ENCODE measurements at places on chromosomes 2 and 18.

GRCh38 chr2:201950606-201951005, 83.0 kb upstream of the FZD7 start:
- DNase-seq = no peak

DNA sequence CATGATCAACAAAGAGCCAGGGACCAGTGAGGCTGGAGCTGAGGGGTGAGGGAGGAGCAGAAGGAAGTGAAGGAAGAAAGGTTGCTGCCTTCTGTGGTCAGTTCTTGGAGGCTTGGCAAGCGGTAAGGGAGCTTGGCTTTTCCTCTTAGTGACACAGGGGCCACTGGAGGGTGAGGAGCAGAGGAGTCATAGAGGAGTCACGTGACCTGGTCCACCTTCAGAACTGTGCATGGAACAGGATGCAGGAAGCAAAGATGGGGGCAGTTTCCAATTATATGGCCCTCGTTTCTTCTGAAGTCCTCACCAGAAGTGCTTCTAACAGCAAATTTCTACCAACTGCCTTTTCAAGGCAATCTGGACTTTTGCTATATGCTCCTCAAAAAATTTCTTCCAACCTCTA, 326.9 kb upstream of the SMIM21 start:
- no peak for DNase-seq

GRCh38 chr18:46621111-46621766, 35.8 kb downstream of the LOXHD1 start:
- no peak for DNase-seq

GRCh38 chr2:64274399-64275173, 130.4 kb upstream of the PELI1 start:
- DNase-seq = no peak

GRCh38 chr2:105468582-105469042, 69.8 kb upstream of the FHL2 start:
- DNase-seq = no peak

DNA sequence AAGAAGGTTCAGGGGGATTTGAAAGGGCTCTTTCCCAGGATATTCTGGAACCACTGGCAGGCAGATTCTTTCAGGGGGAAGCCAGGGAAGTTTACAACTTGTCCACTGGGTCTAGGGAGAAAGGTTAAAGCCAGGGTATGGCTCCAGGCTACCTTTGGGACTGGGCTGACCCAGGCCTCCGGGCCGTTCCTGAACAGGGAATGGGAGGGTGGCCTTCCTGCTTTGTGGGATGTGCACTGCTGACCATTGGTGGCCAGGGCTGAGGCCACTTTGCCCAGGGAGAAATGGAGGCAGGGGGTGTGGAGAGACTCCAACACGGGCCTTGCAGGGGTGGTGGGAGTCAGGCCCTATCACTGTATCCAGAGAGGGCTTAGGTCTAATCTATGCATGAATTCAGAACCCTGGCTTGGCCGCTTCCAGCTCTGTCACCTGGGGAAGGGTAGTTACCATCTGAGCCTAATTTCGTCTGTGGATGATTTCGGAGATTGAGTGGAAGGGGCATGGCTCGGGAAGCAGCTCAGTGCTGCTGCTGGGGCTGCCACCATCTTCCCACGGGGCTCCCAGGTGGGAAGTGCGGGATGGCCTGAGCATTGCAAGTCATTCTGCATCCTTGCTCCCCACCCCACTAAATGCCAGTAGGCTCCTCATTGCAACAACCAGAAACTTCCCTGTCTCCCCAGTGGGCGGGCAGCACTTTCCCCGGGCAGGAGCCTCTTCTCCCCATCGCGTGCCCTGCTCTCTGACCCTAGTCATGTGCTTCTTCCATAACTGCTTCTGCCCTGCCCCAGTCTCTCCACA, 57.1 kb upstream of the OTOF start:
- peak; percentile 12 for DNase-seq

DNA sequence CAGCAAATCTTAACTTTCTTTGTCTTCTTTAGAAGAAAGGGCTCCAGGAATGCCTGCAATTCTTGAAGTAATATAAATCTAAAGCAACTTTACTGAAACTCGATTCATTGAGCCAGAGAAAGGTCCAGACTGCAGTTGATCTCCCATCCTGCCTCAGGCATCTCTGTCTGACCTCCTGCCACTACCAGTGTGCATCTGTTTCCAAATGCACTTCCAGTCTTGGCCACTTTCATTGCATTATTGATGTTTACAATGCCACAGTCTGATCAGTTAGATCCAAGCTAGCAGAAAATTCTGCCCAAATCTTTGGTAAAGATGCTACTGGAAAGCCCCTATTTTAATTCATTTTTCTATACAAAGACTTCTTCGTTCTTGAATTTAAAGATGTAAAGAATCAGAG, 158.0 kb downstream of the RAPGEF4 start:
- DNase-seq = no peak

DNA sequence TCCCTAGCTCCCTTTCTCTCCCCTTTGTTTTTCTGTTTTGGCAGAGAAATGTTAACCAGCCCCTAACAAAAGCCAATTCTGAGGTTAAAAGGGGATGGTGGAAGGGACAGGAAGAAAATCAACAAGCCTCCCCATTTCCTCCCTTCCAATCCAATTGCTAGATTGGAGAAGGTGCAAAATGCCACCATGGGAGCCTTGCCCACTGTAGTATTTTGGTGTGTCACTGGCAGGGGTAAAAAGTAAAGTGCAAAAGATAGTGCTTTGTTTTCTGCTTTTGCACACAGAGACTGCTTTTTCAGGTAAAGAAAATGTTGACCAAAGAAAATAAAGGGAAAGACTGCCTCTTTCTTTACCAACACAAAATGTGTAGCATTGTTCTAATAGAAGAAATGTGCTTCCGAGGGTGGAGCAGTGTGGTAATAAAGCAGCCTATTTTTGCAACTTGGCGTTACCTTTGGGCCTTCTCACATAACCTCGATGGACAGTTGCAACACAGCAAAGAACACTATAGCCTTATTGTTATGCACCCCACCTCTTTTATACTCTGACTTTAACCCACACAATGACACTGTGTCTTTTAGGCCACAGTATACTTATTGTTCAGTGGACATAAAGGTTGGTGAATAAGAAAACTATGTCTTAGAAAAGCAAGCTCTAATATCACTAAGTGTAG, 861.8 kb downstream of the BCL11A start:
- DNase-seq = no peak

GRCh38 chr2:23649819-23650218, 264.8 kb downstream of the KLHL29 start:
- no peak for DNase-seq

DNA sequence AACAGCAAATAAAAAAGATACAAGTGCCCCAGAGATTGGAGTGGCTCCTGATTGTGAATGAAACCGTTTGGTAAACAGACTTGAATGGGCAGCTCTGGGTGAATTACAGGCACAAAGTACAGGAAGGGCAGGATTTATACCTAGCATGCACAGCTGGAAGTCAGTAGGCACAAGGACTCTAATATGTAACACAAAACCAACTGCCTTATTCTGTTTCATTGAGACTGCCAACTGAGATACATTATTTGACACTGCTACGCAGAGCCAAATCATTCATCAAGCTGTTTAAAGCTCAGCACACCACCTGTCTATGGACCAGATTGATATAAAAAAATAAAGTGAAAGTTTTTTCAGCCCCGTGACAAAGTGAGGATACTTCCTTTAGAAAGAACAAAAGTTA, 541.2 kb downstream of the NUP35 start:
- DNase-seq = no peak

- DNase-seq = no peak
Measured at GRCh38 chr2:193549661-193550060, 1354.9 kb upstream of the TMEFF2 start.

DNA sequence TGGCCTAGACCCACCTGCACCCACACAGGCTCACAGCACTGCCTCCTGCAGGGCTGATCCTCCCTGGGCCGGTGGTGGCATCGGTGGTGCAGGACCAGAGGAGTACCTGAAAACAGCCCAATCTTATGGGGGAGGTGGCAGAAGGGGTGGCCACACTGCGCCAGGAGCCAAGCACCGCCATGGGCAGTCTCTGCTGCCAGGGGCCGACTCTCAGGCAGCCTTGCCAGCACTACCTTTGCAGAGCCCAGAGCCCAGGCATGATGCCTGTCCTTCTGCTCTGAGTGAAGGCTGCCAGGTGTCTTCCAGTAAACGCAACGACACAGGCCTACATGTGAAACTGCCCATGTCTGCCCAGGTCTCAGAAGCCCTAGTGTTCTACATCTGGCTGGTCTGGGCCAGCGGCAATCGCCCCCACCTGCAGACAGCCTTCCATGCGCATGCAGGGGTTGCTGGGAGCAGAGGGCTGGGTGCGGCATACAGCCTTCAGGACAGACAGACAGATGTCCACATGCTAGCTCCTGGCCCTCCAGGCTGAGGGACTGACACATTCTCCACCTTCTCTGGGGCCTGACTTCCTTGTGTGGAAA, 6.8 kb downstream of the HS6ST1 start:
- no peak for DNase-seq

GRCh38 chr2:9244985-9245544, 38.5 kb downstream of the ASAP2 start:
- DNase-seq = peak; percentile 3

GRCh38 chr18:48627216-48627615, 88.4 kb downstream of the CTIF start:
- DNase-seq = no peak

DNA sequence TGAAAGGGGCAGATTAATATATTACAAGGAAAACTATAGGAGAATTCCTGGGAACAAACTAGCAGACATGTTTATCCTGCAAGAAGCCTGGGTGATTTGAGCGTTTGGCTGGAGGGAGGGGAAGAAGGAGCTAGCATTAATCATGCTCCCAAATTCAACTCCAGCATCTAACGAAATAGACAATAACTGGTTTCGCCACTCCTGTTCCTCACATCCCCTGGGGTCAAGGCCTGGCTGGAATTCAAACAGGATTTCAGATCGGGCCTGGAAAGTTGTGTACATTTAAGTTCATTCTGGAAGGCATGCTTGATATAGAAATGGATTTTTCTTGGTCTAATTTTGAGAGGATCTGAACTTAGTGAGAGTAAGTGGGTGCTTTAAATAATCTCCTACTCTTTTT, 126.1 kb upstream of the CTAGE1 start:
- peak; percentile 54 for DNase-seq

- peak; percentile 73 for DNase-seq
Measured at GRCh38 chr18:8468921-8469335, 140.3 kb upstream of the RAB12 start.

GRCh38 chr2:24721470-24721869, 71.7 kb downstream of the PTRHD1 start:
- peak; percentile 85 for DNase-seq

DNA sequence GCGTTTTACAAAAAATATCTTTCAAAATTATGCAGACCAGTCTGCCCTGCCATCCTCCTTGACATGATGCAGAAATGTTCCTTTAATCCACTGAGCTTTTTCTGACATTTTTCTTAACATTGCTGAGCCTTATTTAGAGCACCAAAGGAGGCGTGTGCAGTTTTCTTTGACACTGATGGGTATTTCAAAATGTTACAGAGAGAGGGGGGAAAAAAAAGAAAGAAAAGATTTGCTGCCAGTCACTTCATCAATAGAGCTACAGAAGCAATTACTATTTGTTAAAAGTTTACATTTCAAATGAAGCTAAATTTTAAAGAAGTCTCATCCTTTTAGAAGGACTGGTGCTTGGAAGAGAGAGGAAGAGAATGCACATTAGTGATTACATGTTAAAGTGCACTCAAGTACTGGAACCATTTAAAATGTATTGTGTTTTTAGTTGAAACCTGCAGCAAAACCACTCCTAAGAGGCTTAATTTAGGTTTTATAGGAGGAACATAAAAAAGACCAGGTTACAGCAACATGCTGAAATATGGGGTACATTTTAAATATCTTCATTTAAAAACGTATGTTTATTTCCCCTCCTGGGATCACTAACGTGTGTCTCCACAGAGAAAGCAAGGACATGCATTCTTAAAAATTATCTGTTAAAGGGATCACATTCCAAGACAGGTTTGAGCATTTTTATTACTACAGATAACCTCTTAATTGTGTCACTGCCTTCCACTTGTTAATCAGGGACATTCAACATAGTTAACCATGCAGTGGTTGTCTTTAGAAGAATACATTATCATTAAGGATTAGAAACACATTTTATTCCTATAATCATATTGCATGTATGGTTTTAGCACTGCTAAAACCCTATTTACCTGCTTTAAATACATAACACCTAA, 258.4 kb downstream of the MEIS1 start:
- DNase-seq = no peak

DNA sequence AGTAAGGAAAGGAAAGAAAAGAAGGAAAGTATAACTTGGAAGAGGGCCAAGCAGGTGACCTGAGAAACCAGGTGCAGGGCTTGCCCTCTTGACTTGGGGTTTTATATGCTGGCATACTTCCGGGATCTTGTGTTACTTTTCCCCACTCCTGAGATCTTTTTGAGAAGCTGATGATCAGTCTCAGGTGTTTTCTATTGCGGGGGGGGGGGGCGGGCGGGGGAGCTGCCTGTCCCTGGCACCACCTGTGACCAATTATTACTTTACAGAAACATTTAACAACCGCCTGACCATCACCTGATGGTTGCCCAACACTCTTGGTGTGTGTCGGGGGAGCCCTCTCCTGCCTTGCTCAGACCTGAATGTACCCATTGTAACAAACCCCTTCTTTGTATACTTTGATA, 6.9 kb upstream of the CASP10 start:
- DNase-seq = no peak

DNA sequence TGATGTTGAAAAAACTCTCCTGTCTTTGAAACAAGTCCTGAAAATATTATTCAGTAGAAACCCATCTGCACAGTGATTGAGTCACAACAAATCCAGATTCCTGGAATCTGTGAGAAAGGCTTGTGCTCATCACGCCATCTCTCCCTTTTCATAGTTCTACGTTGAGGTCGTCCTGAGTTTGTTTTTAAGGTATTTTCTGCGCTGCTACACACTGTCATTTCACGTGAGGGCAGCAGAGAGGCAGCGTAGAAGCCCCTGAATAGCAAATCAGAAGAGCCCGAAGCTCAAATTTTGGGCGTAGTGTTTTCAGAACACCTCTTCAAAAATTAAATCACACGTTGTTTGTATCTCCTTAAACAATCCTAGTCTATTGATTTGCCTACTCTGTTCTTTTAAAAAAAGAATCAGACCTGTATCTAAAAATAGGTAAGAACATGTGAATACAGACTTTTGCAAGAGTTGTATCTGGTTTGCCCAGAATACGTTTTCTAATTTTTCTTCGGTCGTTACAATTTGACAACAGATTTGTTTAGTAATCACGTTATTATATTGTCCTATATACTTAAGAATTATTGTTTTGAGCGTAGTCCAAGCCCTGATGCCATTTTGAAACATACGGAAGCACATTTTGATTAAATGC, 61.6 kb upstream of the SLC38A11 start:
- peak; percentile 35 for DNase-seq

GRCh38 chr2:129606496-129607270, 372.8 kb upstream of the RAB6C start:
- no peak for DNase-seq

DNA sequence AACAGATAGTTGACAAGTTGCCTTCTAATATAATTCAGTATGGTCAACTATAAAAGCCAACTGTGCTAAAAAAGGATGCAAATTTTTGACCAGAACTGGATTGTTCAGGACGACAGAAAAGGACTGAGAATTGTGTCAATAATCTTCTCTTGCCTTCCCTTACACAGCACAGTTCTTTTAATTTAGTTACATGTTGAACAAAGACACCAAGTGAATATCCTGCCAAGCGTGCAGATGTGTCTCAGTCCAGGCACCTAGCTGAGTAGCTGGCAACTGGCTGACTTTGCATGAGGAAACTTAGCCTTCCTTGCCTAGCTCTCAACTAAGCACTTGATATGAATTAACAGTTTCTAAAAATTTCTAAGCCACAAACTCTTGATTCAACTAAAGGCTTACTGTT, 801.4 kb downstream of the BCL11A start:
- no peak for DNase-seq

Measured in right hindlimb (tissue), 1 donor.